ENCODE measurements at places on chromosomes 12 and 14.
A peak's percentile ranks its signal among the peaks of the same experiment; 100 is the strongest.

DNA sequence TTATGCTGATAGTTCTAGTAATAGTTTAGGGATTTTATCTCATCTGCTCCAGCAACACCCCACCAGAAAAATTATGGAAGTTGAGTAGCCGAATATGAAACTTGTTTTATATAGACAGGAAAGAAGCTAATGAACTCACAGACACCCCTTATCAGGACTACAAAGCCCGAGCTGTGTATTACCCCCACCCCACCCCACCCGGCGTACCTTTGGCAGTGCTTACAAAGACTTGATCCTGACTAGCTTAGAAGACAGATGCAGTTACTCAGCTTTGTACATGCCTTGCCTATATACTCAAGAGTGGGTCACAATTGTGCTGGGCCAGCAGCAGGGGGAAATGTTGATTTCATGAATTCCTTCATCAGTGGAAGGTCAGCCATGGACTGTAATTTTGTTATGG lies 22.4 kb downstream of the PROX2 start:
- DNase-seq, result no peak

GRCh38 chr12:4210183-4210582 lies 63.4 kb upstream of the CCND2 start:
- no peak for DNase-seq

GRCh38 chr14:47300796-47301195 lies 374.6 kb downstream of the MDGA2 start:
- DNase-seq, result peak; percentile 13

DNA sequence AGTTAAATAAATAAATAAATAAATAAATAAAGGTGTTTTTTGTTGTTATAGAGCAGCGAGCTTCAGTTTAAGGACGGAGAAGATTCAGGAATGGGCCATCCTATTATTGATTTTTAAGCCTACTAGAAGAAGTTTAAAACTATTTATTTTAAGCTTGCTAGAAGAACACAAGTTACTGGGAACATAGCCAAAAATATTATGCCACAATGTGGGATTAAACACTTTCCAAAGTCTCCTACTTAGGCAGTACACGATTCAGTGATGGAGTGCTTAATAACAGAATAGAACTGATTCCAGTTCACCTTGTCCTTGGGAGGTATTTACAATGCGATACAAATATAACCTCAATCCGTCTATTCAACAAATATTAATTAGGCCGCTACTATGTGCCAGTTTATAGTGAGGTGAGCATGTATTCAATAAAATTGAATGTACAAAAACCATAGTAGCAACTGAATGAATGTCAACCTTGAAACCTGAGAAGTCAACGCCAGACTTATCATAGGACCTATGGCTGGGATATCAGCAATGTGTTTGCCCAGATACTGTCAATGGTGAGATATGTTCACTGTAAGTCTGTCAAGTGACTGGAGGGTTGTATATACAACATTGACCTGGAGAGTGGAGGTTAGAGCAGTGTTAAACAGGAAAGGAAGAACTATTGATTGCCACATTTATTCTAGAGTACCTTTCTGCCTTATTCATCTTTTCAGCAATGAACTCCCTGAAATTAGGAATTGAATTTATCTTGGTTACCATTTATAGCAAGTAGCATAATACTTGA lies 486.4 kb downstream of the TMTC2 start:
- DNase-seq, result no peak

- no peak for DNase-seq
Measured at GRCh38 chr12:96221391-96221790, 27.2 kb downstream of the ELK3 start.

GRCh38 chr12:94841177-94841576 lies 162.3 kb downstream of the NDUFA12 start:
- no peak for DNase-seq

DNA sequence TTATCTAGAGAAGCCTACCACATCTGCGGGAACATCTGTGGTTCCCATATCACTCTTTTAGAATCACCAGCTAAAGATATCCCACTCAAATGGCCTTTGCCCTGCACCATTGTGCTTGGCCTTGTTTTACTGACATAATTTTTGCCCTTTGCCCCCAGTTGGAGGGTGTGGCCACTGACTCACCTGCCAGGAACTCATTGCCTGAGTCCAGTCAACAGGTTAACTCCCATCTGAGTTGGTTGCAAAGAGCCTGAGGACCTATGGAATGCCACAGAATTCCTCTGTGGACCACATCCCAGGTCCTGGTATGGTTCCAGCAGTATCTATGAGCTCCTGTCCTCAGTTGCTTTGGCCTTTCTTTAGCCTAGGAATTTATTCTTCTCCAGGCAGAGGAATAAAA lies 55.7 kb upstream of the PTGR2 start:
- peak; percentile 88 for DNase-seq

- DNase-seq, result no peak
Measured at GRCh38 chr12:124039276-124039675, 66.3 kb downstream of the ZNF664 start.

DNA sequence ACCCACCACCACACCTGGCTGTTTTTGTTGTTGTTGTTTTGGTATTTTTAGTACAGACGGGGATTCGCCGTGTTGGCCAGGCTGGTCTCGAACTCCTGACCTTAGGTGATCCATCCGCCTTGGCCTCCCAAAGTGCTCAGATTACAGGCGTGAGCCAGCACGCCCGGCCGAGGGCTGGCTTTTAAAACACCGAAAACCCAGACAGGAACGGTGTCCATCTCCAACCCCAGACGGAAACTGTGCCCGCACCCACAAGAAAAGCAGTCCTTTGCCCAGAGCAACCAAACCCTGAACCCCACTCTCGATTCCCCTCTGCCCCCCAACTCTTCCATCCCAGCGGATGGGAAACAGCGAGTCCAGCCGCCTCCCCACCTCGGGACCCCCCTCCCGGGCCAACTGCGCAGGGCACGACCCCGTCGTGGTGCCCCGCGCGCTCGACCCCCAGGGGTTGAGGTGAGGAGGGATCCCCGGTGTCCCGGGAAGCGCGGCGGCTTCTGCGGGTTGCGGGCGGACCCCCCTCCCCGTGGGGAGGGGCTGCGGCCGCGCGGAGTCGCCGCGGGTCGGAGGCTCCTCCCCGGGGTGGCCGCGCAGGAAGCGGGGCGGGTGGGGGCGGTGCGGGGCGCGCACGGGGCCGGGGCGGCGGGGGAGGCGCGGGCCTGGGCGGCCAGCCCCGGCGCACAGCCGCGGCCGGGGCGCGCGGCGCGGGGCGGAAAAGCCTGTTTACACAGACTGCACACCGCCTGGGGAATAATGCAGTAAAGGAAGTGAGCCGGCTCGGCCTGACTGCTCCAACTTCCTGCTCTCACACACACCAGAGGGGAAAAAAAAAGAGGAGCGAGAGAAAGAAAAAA lies at the start of gene ELK3:
Gene ELK3 (plus strand): TSS at position 651 of the 851 bp plus-strand sequence.
- no peak for DNase-seq

- no peak for DNase-seq
Measured at GRCh38 chr14:32382704-32383103, 53.6 kb downstream of the AKAP6 start.

GRCh38 chr12:6224550-6224949 lies 24.4 kb downstream of the CD9 start:
- DNase-seq, result no peak

- no peak for DNase-seq
Measured at GRCh38 chr14:103630364-103631108, 1.5 kb downstream of the KLC1 start.

- peak; percentile 38 for DNase-seq
Measured at GRCh38 chr12:81450920-81451739, 308.0 kb downstream of the PPFIA2 start.

- DNase-seq, result no peak
Measured at GRCh38 chr14:64509036-64509435, 4.5 kb downstream of the ZBTB1 start.

DNA sequence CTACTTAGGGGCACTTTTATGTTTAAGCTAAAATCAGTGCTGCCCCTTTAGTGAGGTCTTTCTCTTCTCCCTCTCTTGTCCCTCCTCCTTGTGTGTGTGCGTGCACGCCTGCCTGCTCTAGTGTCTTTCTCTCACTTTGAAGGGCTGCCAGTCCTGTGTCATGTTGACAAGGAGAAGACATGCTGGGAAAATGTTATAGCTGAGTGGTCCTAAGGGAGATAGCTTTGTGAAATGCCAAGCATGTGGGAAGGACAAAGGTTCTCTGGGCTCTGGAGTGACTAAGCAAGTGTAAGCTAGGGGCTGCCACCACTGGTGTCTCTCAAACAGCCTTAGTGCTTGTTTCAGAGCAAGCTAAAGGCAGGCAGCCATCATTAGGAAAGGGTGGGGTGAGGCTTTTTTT lies 108.4 kb downstream of the EMP1 start:
- DNase-seq, result no peak

DNA sequence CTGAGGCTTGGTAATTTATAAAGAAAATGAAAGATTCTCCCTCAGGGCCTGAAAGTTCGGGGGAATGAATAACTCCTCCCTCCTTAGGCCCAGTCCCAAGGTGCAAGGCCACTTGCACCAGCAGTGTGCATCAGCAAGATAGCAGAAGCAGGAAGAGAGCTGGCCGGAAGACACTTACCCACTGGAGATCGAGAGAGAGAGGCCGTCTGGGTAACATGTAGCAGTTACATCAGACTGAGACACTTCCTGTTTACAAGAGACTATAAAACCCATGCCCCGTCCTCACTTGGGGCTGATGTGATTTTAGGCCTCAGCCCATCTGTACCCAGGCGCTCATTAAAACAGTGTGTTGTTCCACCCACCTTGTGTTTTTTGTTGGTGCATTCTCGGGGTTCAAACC lies 85.2 kb downstream of the TMTC3 start:
- no peak for DNase-seq

GRCh38 chr12:105273601-105274000 lies 37.6 kb upstream of the APPL2 start:
- no peak for DNase-seq

- DNase-seq, result no peak
Measured at GRCh38 chr12:122921917-122922316, 26.0 kb upstream of the VPS37B start.

- no peak for DNase-seq
Measured at GRCh38 chr14:75800792-75801191, 139.7 kb downstream of the TTLL5 start.

DNA sequence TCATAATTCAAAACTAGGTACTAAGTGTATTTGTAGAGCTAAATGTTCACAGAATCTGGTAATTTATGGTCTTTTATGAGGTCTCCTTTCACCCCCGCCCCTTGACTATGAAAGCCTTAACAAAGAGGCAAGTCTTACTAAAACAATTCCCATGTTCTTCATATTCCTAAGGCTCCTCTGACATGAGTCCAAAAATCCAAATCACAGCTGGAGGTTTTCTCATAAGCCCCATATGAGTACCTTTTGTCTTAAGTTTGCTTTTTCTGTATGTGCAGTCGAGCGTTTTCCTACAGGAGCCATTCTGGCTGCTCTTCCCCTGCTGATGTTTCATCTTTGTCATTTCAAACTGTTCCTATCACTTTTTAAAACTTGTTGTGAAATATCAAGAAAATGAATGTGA lies 55.2 kb downstream of the SIX1 start:
- DNase-seq, result no peak

- no peak for DNase-seq
Measured at GRCh38 chr12:6330192-6330591, 11.7 kb downstream of the TNFRSF1A start.

DNA sequence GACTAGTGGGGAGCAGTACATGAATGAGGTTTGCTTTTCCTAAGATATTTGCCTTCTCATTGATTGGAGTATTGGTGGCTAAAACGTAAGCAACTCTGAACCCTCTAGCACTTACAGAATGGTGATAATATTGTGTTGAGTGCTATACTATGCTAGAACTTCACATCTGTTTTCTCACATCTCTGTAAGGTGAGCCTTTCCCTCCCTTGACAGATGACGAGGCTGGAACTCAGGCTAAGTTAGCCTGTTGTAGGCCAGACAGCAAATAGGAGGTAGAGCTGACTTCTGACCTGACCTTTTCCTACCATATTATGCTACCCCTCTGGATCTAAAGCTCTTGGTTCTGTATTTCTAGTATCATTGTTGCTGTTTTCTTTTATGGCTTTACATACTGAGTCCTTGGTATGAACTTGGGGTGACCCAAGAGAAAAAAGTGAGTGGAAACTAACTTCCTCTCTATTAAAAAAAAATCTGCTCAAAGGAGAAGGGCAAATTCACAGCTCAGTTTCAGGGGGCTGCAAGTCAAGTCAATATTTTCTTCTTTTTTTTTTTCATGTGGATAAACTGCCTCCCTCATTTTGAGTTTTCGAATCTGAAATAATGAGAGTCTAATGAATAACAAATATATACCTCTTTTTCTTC lies 85.9 kb downstream of the CRADD start:
- no peak for DNase-seq

- DNase-seq, result no peak
Measured at GRCh38 chr14:33323979-33324378, 385.3 kb downstream of the NPAS3 start.

DNA sequence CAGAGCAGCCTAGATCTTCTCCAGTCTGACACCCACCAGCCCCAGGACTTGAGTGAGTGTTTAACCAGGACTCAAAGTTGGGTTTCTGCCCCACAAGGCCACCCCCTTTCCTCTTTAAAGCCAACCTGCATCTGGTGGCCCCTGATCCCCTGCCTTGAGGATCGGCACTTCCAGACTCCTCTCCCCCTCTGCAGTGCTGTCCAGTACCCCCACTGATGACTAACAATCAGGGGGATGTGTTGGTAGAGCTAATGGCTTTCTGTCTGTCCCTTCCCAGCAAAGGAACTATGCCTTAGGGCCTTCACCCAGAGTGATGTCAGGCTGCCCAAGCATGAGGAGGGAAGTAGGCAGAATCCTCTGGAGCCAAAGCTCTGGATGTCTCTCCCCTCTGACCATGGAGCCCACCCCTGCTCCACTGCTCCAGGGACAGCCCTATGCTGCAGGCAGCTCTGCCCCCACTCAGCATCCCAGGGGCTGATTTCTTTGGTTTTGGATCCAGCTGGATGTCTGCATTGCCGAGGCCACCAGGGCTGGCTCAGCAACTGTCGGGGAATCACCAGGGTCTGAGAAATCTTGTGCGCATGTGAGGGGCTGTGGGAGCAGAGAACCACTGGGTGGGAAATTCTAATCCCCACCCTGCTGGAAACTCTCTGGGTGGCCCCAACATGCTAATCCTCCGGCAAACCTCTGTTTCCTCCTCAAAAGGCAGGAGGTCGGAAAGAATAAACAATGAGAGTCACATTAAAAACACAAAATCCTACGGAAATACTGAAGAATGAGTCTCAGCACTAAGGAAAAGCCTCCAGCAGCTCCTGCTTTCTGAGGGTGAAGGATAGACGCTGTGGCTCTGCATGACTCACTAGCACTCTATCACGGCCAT lies 42.9 kb downstream of the DAD1 start:
- no peak for DNase-seq

All from HS-5 (cell line).